ENCODE measurements at places on chromosomes 13 and 19. TPM values are rescaled to one million over a fixed set of nuclear protein-coding genes. Genes with fewer than 3 reads are reported as not detected.

The ZNF112 gene
- total RNA-seq: not detected

The F10 gene
- total RNA-seq: not detected

The GAPDHS gene
- total RNA-seq: not detected

The MISP3 gene
- 1.8 TPM for total RNA-seq

The PTH2 gene
- 1.5 TPM for total RNA-seq

The REEP6 gene
- total RNA-seq: 1.6 TPM

The CD70 gene
- 6.8 TPM for total RNA-seq

Data from activated naive CD4-positive, alpha-beta T cell treated with anti-CD3 and anti-CD28 coated beads, Interleukin-2, amount 10 ng/mL, durations not matched to agents 5 hours and 36 hours (primary cell).